NCI-H1417 treated with DMSO at 0.1 percent for 48 hours (cell line): ENCODE measurements at places on chromosomes 1 and 21.
A peak's percentile ranks its signal among the peaks of the same experiment; 100 is the strongest.

DNA sequence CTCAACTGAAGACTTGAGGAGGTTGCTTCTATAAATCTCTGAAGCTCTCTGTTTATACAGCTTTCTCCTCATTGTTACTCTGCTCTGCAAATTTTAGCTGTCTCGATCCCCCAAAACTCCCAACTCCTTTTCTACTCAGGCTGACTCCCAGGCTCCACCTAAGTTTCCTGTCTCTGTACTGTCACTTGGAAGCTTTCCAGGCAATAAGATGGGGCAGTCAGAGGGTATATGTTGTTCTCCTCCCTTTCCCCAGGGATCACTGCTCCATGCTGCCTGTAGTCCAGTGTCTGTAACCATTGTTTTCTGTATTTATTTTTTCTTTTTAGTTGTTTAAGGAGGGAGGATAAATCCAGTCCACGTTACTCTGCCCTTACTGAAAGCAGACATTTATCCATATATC, 13.4 kb downstream of the TSNAX start:
- no peak for DNase-seq

GRCh38 chr1:216794586-216794985, 71.4 kb upstream of the ESRRG start:
- no peak for DNase-seq

GRCh38 chr1:93768380-93768863, 86.8 kb upstream of the BCAR3 start:
- DNase-seq: no peak

GRCh38 chr1:221241157-221241556, 361.9 kb downstream of the HLX start:
- DNase-seq: no peak

DNA sequence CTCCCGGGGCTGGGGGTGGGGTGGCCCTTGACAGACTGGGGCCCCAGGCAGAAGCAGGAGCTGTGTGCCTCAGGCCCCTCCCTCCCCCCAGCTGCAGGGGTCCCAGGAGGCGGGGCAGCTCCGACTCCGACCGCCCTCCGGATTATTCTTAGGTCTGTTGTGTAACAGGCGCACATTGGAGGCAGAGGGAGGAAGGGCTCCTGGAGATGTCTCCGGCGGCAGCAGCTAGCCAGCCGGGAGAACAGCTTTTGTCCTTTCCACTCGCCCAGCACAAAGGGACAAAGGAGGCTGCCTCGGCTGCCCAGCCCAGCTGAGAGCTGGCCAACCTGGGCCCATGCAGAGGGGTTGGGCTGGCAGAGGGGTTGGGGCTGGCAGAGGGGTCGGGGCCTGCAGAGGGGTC, 29.7 kb upstream of the PLCH2 start:
- DNase-seq: no peak

GRCh38 chr1:176460544-176461336, 2.2 kb upstream of the PAPPA2 start:
- DNase-seq: no peak

DNA sequence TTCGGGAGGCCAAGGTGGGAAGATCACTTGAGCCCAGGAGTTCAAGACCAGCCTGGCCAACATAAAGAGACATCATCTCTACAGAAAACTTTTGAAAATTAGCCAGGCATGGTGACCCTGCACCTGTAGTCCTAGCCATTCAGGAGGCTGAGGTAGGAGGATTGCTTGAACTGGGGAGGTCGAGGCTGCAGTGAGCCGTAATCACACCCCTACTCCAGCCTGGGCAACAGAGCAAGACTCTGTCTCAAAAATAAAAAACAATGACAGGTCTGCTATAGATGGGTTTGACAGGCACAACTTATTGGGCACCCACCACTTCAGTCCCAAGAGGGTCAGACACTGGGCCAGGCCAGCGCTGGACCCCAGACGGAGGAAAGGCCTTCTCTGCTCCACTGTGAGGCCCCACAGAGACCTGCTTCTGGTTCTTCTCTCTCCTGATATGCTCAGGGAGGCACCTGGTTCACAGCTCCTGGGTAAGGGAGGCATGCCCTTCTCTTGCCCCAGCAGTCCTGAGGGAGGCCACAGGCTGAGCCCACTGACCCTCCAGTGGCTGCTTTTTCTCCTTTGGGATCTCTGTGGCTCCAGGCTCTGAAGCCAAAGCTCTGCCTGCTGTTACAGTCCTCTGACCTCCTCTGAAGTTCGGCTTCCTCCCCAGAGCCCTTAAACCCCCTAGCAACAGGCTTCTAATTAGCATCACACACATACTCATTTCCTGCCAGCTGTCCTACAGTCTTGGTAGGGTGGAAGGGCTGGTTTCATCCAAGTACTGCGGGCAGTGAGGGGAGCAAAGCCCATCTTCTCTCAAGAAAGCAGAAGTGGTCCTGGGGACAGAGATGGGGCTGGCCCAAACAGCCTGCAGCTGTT, 14.4 kb downstream of the S100A16 start:
- DNase-seq: peak; percentile 27

DNA sequence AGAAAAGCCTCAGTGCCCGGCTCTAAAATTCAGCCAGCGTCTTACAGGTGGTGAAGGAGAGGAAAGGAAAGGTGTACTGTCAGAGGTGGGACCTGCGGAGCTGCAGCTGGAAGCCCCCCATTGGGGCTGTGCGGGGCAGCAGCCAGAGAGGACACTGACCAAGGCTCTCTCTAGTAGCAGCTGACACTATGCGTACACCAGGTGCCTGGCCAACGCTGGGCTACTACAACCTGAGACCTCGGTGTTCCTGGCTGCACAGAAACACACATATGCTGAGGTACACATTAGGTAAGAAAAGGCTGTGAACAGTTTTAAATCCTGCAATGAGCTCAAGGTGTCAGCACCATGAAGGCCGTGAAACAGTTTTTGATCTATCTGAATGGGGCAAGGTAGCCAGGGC, 55.5 kb upstream of the EDN2 start:
- DNase-seq: no peak

- no peak for DNase-seq
These were observed 58.1 kb downstream of the PTP4A2 start for GRCh38 chr1:31879981-31880608.

DNA sequence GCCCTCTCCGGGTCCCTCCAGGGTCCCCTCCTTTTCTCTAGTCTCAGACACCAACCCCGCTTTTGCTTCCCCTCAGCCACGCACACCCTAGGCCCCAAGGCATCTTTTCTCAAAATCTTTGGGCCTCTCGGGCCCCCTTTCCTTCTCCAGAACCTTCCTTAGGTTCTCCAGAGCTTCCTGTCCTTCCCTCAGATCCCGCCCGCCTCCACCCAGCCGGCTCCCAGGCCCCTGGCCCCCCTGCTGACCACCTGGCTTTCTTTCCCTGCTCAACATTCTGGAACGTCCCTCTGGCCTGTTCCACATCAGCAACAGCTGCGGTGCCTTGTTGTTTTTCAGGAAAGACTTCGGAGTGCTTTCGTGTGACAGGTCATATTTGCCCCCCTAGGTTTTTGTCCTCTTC, 1.2 kb downstream of the ZDHHC18 start:
- no peak for DNase-seq

DNA sequence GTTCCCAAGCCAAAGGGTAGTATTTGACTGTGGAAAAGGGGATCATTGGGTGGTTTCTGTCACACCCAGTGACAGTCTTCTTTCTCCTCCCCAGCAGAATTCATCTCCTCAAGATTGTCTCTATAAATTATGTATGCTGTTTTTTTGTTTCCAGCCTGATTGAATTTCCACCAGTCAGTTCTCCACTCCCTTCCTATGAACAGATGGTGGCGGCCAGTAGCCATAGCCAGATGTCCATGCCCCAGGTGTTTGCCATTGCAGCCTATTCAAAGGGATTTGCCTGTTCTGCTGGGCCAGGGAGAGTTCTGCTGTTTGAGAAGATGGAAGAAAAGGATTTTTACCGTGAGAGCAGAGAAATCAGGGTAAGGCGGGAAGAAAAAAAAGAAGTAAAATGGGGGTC, 12.9 kb downstream of the CFAP57 start:
- DNase-seq: no peak

- DNase-seq: no peak
These were observed 55.2 kb upstream of the FMN2 start for GRCh38 chr1:240036526-240036925.

DNA sequence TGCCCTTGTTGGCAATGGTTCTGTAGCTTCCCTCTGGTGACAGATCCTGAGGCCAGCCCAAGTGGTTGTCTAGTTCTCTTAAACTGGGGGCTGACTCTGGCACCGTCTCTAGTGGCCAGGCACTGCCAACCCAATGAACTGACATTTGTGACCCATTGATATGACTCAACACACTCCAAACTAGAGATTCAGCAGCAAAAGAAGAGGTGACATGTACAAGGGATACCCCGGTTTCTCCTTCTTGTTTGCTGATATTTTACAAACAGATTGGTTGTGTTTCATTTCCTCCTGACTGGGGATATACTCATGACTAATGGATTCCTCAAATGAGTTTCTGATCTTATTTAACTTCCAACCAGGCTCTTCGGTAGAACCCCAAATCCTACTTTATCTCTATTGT, 65.9 kb upstream of the DNAJC6 start:
- DNase-seq: no peak

- no peak for DNase-seq
These were observed 66.4 kb upstream of the SOD1 start for GRCh38 chr21:31592963-31593560.

GRCh38 chr1:99385852-99386251, 121.6 kb downstream of the PLPPR4 start:
- no peak for DNase-seq

- no peak for DNase-seq
These were observed 183.1 kb upstream of the KAZN start for GRCh38 chr1:14415396-14415795.

DNA sequence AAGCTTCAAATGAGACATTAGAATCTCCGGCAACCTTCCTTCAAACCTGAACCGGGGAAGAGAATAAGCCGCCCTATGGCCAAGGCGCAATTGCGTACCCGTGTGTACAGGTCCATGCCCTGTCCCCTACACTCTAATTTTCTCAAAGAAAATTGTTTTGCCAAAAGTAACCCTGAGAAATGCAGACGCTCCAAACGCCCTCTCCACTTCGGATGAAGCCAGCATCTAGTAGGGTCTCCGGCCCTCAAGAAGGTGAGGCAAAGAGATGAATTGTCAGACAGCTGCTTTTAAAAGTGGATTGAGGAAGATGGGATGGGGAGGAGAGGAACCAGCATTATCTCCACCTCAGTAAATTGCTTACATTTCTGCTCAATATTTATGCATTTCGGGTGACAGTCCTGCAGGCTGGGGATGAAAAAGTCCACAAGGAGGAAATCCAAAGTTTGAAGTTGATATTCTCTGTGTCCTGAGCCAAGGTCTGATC, 630 bp upstream of the LHX9 start:
- DNase-seq: no peak

GRCh38 chr1:75953461-75953860, 21.3 kb upstream of the ASB17 start:
- DNase-seq: no peak

DNA sequence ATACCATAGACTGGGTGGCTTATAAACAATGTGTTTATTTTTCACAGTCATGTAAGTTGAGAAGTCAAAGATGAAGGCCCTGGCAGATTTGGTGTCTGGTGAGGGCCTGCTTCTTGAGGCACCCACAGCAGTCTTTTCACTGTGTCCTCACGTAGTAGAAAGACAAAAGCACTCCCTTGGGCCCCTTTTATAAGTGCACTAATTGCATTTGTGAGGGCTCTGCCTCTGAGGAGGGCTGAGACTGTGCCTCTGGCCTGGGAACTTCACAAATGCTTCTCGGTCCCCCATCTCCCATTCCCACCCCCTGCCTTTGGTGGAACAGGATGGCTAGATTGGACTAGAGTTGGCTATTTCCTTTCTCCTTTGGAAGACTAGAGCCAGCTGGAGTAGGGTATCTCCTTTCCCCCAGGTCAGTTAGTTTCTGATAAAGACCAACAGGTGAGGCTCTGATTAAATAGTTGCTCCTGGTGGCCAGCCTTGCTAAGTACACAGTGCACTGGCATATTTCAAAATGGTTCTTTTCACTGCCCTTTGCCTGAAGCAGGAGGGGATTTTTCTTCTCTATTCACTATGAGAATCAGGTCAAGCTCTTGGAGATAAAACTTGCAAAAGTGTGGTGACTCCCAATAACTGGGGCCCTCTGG, 82.9 kb downstream of the PLPPR4 start:
- no peak for DNase-seq

DNA sequence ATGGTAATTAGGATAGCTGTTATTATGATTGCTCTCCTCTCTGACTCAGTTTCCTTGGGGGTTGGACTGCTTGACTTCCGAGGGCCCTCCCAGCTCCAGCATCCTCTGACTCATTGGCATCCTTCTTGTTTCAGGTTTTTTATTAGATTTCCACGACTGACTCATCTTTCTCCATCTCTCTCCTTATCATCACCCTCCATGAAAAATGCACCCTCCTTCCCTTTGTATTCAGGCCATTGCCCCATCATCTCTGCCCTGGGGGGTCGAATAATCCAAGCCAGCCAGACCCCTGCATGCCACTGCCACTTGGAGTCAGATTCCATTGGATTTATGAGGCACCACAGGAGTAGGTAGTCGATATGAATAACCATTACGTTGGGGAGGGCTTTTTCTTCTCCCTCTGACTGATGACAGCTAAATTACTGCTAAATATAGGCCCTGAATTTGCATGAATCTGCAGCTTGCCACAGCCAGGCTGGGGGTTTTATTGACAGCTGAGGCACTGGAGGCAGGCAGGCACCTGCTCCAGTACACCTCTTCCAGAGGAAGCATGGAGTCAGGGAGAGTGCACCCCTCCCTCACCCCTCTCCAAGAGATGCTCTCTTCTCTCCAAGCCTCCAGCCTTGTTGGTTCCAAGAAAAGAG, 91.7 kb downstream of the C1orf94 start:
- DNase-seq: no peak

DNA sequence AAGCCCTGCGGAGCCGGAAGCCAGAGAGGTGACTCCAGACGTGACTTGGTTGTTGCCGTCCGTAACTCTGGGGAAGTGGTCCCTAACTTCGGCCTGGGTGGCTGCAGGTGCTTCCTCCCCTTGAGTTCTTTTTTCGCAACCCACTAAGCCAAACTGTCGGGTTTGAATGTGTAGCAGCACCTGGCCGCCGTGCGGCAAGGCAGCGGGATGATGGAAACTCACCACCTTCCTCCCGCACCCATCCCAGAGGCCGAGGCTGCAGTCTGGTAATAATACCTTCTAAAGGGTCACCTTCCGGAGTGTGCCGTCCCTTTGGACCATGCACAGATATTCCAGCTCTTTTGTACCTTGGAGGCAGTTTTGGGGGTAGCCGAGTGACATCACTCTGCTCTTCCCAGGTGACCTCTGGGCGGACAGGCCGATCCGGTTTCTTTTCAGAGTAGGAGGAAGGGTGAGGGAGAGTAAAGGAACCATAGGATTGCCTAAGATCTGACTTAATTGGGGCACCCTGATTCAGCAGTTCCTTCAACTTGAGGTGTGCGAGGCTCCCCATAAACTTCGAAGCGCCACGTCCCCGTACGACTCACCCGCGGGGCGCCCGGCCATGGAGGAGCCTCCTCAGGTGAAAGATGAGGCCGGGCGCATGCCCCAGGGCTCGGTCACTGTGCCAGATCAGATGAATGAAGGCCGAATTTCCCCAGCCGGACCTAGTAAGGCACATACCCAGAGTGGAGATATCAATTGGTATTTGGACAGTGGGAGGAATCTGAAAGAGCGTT, 1.0 kb downstream of the KCNK1 start:
- no peak for DNase-seq

DNA sequence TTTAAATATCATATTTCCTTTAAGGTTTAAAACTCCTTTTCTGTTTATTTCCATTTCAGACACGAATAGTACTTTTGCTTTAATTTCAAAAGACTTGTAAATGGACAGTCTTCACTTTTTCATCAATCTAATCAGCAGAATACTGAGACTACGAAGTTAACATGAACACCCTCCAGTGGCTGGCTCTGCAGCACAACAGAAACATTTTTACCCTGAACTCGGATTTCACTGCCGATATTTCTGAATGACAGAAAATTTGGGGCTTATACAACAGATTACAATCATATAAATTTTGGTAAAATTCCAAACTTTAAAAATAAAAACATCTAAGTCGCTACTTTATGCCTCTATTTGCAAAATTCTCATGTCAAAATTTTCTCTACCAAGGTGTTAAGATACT, 86.2 kb downstream of the AKT3 start:
- DNase-seq: no peak
